ENCODE measurements at places on chromosomes 7 and 10.
A peak's percentile ranks its signal among the peaks of the same experiment; 100 is the strongest.

DNA sequence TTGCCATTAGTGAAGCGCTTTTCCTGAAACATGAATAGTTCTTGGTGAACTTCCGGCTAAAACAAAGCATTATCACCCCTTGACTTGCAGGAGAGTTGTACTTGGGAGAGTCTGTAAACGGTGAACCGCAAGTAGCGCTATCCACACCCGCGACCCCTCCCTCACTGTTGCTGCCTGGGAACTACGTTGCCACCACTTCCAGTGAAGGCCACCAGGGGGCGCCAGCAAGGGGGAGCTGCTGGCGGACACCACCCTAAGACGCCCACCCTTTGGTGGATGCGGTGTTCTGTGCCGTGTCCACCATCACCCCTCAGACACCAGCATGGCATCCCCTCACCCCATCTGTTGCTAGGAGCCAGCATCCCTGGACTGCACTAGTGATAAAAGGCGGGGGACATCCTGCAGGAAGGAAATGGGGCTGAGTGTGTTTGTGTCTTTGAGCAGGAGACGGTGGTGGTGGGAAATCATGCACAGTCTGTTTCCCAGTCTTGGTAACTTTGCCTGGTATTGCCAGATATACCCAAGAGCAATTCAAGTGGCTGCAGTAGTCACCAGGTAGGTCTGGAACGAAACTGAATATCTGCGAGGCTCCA, 298.2 kb downstream of the FRMD4A start:
- peak; percentile 10 for DNase-seq

DNA sequence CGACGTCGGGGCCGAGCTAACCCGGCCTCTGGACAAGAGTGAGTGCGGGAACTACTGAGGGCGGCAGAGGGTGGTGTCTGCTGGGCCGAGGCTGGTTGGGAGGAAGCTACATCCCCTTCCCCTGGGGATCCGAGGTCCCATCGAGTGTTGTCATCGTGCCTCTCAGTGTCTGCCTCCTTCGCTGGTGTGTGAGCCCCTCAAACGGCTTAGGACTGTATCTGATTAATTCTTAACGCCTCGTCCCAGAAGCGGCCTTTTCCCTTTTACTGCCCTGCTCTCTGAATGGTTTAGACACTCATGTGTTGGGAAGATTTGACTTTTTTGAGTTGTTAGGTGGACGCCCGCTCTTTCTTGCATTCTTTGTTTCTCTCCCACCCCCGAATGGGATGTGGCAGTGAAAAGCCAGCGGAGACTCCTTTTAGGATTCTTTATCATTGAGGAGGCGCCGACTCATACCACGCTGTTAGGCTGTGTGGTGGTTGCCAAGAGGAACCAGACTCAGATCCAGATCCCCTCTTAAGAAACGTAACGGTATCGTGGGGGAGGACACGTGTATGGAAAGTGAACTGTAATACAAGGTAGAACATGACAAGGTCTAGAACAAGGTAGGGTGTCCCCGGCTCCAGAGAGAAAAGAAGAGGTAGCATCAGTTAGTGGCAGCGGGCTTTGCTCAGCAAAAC, 631 bp downstream of the SUPV3L1 start:
- DNase-seq = peak; percentile 42

GRCh38 chr10:132873395-132873794, 69.0 kb downstream of the CFAP46 start:
- DNase-seq = no peak

DNA sequence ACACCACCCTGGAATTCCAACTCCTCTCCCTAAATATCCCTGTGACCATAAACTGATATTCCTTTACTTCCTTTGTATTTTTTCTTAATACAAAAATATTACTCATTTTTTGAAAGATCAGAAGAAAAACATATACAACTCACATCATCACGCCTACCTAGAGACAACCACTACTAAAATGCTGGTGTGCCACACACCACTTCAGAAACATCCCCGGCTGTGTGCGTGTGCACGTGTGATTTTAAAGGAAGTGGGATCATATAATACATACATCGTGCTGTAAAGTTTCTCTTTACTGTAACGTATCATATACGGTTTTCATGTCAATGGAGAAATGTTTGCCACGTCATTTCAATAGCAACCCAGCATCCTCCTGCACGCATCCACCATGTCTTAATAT, 76.5 kb downstream of the ITIH5 start:
- no peak for DNase-seq

DNA sequence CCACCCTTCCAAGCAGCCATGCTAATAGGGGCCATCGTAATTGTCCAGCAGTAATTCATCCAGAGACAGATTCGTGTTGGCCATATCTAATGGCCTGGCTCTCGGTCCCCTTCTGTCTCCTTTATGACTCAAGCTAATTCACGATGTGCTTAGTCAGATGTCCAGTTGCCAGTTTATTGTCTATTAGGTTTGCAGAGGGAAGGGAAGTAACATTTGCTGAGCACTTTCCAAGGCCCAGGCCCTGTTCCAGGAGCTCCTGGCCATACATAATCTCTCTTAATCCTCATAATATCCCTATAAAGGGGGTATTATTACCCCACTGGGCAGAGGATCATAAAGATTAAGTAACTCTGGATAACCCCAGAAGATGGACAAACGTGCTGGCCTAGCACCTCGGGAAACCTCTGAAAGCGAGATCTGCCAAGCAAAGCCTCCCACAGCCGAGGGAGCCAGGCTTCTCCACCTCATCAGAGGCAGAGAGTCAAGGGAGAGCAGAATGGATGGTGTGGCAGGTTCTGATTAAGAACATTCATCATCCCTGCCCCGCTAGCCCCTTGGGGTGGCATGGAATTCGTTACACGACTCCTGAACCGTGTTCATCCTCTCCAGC, 153.7 kb downstream of the PLXNA4 start:
- DNase-seq = no peak

- no peak for DNase-seq
Measured at GRCh38 chr10:71176661-71177060, 35.7 kb upstream of the UNC5B start.

DNA sequence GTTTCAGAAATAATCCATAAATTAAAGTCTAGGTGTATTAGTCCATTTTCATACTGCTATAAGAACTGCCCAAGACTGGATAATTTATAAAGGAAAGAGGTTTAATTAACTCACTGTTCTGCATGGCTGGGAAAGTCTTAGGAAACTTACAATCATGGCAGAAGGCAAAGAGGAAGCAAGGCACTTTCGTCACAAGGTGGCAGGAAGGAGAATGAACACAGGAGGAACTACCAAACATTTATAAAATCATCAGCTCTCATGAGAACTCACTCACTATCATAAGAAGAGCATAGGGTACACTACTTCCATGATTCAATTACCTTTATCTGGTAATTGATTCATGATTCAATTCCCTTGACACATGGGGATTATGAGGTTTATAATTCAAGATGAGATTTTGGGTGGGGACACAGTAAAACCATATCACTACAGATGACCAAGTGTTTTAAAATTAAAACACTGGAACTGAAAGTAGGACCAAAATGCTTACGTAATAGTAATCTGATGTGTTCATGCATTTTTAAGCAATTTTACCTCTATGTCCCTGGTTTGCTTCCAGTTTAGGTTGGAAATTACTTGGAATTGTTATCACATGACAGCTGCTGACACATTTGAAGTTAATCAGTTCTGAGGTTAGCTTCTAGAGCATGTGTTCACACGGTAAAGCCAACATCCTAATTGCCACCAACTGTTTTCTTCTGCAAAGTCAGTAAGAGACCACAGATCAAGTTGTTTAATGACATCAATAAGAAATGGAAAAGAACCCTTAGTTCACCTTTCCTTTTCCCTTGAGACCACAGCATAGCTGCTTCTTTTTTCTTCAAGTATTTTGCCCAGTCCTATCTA, 48.4 kb upstream of the SEMA3C start:
- peak; percentile 18 for DNase-seq

GRCh38 chr10:85961073-85961472, 405.5 kb downstream of the GRID1 start:
- DNase-seq = no peak

DNA sequence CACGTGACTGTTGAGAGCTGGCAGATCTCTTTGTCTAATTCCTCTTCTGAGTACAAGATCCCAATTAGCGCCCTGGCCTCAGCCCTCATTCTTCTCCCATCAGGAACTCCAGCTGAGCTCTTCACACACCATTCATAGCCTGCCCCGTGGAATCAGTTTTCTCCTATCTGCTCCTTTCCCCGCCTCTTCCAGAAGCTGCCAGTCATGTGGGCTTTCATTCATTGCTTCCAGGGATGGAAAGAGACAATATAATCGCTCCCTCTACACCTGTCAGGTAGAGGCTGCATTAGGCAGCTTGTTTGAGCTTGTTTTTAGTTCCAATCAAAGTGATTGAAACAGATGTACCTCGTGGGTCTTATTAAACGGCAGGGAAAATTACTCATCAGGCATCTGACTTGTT, 515.8 kb downstream of the TYW1 start:
- no peak for DNase-seq

- no peak for DNase-seq
Measured at GRCh38 chr7:143256932-143257331, 6.3 kb upstream of the GSTK1 start.

DNA sequence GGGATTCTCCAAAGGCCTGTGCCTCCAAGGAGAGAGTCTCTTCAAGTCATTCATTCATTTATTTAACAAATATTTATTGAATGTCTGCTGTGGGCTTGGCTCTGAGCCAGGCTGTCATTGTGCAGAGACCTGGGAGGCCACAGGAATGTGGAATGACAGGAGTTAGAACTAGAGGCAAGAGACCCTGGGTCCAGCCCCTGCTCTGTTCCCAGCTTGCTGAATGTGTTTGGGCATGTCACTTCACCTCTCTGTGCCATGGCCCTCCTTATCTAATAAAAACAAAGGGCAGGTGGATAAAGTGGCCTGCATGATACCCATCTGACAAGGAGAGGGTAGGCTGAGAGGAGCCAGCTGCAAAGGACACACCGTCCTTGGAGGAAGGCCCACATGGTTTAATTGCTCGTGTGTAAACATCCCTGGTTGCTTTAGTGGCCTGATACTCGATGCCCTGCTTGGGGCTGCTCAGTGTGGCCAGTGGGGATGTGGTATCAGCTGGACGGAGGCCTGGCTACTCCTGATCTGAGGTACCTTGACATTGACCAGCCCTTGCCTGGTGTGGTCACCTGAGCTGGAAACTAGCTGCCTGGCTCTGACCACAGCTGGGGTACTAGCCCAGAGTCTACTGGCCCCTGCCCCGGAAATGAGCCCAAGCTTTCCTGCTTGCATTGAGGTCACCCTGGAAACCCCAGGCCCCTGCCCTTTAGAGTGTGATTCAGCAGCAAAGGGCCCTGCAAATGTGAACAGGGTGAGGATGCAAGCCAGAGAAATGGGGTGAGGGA, 116.2 kb downstream of the CDH23 start:
- DNase-seq = no peak

DNA sequence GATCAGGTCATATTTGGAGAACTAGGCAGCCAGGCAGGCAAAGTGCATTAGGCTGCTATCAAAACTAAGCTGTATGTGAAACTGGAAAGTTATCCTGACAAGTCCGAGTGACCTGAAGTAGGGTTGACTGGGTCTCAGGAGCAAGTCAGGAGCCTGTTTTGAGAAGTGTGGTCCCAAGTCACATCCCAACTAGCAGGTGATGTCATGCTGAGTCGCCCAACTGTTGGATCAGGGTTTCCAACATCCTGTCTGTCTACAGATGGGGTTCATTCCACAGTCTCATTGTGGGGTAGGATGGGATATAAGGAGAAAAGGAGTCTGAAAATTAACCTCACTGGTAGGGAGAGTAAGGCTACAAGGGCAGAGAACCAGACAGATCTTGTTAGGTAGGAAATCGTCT, 27.0 kb downstream of the SLC26A4 start:
- DNase-seq = no peak

GRCh38 chr10:122301811-122302115, 30.7 kb downstream of the BTBD16 start:
- no peak for DNase-seq

DNA sequence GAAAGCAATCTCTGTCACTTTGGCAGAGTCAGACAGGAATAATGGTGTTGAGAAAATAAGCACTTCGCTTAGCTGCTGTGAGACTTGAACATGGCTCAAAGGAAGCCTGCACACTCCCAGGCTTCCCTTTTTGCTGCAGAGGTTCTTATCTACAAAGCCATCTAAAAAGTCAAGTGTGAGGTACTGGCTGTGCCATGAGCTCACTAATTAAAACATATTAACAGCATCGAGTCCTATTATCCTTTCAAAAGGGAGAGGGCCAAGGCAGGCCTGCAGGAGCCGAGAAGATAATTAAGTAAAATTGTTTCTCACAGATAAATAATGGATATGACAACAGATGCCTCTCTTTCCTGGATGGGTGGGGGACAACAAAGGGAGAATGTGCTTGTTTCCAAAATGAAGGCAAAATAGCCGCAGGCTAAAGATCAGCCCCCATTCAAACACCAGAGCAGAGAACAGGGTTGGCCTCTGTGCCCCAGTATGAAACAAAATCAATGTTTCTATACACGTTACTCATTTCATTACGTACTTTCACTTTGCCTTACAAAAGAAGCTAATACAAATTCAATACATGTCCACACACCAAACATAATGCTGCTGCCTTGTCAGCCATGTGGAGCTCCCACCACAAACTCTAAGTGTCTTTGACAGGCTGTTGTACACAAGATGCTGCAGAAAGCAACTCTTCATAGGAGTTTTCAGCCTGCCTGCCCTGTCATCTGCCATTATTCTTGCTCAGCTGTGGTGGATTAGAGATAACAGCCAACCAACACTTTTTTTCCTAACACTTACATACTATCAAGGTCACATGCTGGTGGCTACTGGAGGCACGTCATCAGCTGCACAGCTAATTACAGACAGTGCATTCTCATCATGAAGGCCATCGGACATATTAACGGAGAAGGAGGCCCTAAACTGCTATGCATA, 55.3 kb downstream of the ELAPOR2 start:
- peak; percentile 0 for DNase-seq

- DNase-seq = no peak
Measured at GRCh38 chr10:118101501-118101900, 54.8 kb upstream of the RAB11FIP2 start.

DNA sequence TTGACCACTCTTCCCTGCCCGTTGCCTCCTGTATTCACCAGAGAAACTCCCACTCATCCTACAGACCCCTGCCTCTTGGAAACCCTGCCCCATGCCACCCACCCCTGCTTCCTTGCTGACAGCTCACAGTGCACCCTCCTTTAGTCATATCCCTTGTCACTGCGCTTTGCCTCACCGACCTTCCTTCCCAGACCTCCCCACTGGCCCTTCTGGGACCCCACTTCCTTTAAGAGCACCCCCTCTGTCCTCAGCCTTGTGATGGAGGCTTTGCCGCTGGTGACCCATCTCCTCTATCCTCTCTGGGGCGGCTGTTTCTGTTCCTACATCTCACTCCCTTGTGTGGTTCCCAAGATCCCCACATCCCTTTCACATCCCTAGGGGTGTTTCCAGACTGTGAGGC, 92.8 kb upstream of the ZMIZ1 start:
- DNase-seq = no peak

DNA sequence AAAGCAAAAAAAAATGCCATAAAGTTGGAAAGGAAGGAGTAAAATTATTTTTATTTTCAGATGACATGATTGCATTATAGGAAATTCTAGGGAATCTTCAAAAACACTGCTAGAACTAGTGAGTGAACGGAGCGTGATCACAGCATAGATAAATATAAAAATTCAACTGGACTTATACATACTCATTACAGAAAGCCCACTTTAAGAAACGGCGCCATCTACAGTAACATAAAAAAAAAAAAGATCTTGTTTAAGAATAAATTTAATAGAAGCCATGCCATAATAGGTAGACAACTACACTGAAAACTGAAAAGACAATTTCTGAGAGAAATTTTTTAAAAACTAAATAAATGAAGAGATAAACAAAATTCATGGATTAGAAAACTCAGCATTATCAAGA, 623.1 kb upstream of the MGMT start:
- no peak for DNase-seq

GRCh38 chr10:86306628-86307278, 59.8 kb downstream of the GRID1 start:
- no peak for DNase-seq

- DNase-seq = no peak
Measured at GRCh38 chr7:26441002-26441521, 149.4 kb downstream of the SNX10 start.

Data from amniotic epithelial cell (primary cell).